ENCODE measurements at places on chromosomes 7 and 10. TPM values are rescaled to one million over a fixed set of nuclear protein-coding genes. Genes with fewer than 3 reads are reported as not detected.

DNA sequence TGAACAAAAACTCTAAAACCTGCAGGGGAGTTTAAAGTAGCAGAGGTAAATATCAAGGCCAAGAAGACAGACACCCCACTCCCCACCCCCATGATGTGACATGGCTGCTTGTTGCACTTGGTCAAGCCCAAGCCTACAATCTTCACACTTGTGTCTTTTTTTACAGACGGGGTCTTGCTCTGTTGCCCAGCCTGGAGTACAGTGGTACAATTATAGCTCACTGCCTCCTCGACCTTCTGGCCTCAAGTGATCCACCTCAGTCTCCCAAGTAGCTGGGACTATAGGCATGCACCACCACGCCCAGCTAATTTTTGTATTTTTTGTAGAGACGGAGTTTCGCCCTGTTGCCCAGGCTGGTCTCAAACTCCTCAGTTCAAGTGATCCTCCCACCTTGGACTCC is 71.9 kb upstream of the CYTH3 start:
- ATAC-seq = no peak

The STEAP1B gene
- 2.3 TPM for total RNA-seq

- ATAC-seq = no peak
Observed at GRCh38 chr7:155684543-155684942, 40.1 kb downstream of the RBM33 start.

- no peak for ATAC-seq
Observed at GRCh38 chr10:48444266-48444665, 137.8 kb downstream of the MAPK8 start.

The NODAL gene
- total RNA-seq = 0.21 TPM

DNA sequence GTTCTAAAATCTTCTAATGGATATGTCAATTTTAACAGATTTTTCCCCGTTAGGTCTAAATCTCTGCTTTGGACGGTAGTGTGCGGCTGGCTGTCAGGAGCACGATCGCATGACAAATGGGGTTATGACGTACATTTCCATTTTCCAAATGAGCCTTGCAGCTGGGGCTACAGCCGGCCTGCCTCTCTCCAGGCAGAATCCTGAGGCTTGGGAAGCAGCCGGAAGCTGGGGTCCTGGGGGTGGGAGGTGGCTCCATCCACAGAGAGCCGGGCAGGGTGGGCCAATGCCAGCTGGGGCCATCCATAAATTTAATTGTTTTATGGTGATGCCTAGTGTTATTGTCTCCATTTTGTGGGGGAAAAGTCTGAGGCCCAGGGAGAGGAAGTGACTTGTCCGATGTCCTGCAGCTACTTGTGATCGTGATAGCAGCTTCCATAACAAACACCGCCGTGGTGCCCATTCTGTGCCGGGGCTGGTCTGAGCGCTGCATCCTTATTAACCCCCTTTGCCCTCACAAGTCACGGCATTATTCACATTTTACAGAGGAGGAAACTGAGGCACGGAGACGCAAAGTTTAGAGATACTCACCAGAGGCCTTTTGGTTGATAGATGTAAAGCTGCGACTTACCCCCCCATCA is 53.0 kb upstream of the EBF3 start:
- ATAC-seq = peak; percentile 55

DNA sequence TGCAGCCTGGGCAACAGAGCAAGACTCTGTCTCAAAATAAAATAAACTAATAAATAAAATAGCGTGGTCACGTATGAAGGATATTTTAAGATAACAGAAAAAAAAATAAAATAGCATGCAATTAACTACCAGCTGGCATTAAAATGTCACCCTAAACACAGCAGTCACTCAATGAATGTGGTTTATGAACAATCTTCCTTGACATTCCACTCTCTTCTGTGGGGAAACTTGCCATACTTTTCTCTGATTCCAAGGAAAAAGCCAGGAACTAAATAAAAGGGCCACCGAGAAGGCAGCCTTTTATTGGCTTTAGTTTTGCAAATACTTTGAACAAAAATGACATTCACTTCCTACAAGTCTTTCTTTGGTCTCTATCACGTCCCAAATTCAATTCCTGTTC is 266.6 kb downstream of the PARD3 start:
- ATAC-seq = no peak

DNA sequence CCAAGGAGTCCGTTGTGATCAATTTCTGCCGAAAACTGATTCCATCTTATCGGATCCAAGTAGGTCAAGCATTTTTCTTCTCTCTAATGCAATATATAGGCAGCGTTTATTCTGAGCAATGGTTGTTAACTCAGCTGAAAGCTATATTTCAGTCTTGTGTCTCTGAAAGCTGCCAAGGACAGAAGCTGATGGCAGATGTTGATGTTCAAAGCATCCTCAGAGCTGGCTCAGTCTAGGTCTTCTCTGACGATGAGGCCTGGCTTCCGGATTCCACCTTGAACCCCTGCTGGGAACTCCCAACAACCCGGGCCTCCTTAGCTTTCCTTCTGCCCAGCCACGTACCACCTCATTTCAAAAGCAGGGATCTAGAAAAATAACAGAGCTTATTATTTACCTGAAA is 863.6 kb downstream of the NRG3 start:
- no peak for ATAC-seq

DNA sequence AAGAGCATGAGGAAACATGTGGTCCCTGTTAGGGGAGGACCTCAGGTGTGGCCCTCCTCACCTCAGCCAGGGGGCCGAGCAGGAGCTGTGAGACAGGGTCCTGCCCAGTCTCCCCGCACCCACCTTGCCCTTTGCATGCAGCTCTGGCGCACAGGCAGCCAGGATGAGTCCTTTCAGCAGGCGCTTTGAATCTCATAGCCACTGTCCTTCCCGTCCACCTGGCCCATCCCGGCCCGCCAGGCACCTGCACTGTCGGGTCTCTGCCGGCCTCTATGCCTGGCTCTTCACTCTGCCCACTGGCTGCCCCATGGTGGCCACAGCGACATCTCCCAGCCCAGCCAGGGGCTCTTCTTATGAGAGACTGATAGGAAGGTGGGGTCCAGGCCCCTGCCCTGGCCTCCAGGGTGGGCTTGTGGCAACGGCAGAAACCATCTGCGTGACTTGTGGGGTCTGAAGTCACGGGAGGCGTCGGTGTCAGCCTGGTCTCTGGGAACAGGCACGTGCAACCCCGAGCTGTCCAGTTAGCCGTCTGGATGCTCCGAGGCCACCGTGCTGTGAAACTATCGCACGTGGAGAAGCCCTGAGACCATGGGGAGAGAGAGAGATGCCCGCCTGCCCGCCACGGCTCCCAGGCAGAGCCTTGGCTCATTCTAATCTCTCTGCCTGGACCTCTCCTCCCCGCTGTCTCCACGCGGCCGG is 37.4 kb downstream of the FOXL3 start:
- no peak for ATAC-seq

DNA sequence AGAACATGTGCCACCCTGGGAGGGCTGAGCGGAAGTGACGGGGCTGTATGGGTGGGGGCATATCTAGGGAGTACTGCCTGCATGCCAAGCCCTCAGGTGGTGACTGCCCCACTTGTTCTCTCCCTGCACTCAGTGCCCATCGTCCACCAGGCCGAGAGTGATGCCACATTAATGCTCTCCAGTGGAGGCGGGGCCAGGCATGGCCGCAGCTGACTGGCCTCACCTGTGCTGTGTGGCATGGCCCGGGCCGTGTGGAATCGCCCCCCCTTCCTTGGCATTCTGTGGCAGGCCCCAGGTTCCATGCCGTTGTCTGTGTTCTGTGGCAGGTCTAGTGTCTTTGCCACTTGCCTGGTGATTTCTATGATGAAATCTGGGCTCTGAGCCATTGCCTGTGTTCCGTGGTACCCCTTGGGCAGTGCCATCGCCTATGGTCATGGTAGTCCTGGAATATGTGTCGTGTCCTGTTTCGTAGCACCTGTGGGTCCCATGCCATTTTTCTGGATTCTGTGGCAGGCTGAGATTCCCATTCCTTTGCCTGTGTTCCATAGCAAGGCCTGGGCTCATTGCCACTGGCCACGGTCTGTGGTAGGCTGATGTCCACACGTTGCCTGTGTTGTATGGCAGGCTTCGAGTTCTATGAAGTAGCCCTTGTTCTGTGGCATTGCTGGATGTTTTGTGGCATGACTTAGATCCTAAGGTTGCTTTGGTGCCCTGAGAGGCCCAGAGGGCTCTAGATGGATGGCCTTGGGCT is 8.9 kb downstream of the FLNC start:
- ATAC-seq = no peak

DNA sequence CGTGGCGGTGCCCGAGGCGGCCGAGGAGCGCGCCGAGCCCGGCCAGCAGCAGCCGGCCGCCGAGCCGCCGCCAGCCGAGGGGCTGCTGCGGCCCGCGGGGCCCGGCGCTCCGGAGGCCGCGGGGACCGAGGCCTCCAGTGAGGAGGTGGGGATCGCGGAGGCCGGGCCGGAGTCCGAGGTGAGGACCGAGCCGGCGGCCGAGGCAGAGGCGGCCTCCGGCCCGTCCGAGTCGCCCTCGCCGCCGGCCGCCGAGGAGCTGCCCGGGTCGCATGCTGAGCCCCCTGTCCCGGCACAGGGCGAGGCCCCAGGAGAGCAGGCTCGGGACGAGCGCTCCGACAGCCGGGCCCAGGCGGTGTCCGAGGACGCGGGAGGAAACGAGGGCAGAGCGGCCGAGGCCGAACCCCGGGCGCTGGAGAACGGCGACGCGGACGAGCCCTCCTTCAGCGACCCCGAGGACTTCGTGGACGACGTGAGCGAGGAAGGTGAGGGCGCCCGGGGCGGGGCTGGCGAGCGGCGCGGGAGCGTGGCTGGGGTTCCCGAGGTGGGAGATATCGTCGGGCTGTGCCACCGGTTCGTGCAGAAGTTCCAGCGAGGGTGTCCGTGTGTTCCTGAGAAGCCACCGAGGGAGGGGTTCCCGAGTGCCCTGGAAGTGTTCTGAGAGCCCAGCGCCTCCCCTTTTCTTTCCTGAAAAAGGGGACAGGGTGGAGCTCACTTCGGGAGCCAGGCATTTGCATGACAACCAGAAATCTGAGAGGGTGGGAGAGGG is 495 bp downstream of the EIF3B start:
- ATAC-seq = peak; percentile 10

GRCh38 chr7:6235029-6235871 is 37.2 kb downstream of the CYTH3 start:
- no peak for ATAC-seq

DNA sequence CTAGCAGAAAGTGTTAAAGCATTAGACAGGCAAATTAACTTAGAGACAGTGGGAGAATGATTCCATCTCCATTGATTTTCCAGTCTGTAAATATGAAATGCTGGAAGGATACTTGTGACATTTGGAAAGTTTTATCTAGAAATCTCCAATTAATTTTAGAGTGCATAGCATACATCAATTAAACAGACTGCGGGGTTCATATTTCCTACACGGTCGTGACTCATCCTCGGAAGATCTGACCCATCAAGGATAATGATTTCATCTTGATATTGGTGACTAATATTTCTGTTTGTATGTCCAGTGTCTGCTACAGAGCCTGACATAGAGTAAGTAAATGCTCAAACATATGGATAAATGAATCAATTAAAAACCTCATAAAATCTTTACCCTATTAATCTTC is 474.9 kb downstream of the KCNMA1 start:
- ATAC-seq = no peak

GRCh38 chr7:146177301-146177700 is 60.7 kb downstream of the CNTNAP2 start:
- no peak for ATAC-seq

The PKD1L1 gene
- 0.41 TPM for total RNA-seq

DNA sequence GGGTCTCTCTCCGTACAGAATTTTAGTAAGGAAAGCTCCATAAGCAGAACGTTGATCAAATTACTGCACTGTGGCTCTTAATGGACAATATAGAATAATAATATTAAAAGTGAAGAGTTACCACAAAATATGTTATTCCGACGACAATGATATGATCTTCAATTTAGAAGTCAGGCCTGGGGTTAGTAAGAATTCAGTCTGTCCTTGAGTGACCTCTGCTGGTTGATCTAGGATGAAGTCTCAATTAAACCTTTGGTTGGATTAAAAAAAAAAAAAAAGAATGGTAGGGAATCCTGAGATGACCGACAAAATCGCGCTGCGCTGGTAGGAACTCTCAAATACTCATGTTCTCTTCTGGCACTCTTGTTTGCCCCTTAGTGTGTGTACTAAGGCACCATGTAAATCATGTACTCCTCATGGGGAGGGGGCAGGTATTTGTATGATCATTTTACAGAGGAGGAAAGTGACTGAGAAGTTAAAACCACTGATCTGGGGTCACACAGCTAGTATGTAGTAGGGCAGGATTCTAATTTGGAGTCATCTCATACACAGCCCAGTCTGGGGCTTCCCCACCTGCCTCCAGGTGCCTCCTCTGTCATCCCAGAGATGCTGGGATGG is 161.3 kb upstream of the NPVF start:
- peak; percentile 68 for ATAC-seq

- ATAC-seq = no peak
Observed at GRCh38 chr10:94264085-94264484, 98.7 kb downstream of the NOC3L start.

GRCh38 chr10:13674645-13675588 is 88.2 kb downstream of the PRPF18 start:
- ATAC-seq = no peak

The APBB1IP gene
- not detected for total RNA-seq

The CAV1 gene
- total RNA-seq = 87.0 TPM

- peak; percentile 56 for ATAC-seq
Observed at GRCh38 chr7:103075337-103075918, 488 bp downstream of the ARMC10 start.

GRCh38 chr10:12252882-12253546 is 57.0 kb downstream of the CDC123 start:
- ATAC-seq = no peak

- ATAC-seq = no peak
Observed at GRCh38 chr7:116269466-116269865, 59.1 kb downstream of the TES start.

The PKD2L1 gene
- total RNA-seq = 0.19 TPM

GRCh38 chr10:71339796-71340589 is 20.9 kb downstream of the SLC29A3 start:
- ATAC-seq = no peak

The SEMA3C gene
- total RNA-seq = 60.1 TPM

- peak; percentile 82 for ATAC-seq
Observed at GRCh38 chr10:127279334-127279774, 83.0 kb upstream of the INSYN2A start.

- ATAC-seq = no peak
Observed at GRCh38 chr7:159136442-159136841, 8.2 kb downstream of the VIPR2 start.

The TRIM50 gene
- total RNA-seq = 0.13 TPM

GRCh38 chr7:33762911-33763306 is 142.4 kb upstream of the BMPER start:
- ATAC-seq = no peak

DNA sequence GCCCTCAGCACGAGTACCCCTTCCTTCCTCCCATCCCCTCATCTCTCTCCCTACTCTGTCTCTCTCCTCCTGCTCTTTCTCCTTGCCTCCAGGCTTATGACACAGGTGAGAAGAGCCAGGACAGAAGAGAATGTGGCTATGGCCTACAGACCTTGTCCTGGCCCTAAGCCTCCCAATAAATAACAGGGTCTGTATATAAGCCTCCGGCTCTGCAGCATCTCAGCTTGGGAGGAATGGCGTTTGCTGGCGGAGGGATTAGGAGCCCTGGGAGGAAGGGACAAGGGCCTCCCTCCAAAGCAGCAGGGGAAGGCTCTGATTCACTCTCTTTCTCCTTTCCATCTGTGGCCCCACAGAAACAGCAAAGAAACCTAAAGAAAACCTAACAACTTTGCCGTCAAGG is 45.8 kb downstream of the COL13A1 start:
- ATAC-seq = peak; percentile 24
